ENCODE measurements at places on chromosomes 7 and 10.

GRCh38 chr7:6273917-6274630, 1.6 kb upstream of the CYTH3 start:
- H3K27ac ChIP-seq: no peak overlapping the region
- no peak for DNase-seq
- H3K27me3 ChIP-seq: peaks cover 10% of the 10 kb centered on the region
- peaks cover 14% of the 10 kb centered on the region for H3K4me1 ChIP-seq
- no peaks in the 10 kb centered on the region for H3K36me3 ChIP-seq
- no peak overlapping the region for H3K4me3 ChIP-seq

DNA sequence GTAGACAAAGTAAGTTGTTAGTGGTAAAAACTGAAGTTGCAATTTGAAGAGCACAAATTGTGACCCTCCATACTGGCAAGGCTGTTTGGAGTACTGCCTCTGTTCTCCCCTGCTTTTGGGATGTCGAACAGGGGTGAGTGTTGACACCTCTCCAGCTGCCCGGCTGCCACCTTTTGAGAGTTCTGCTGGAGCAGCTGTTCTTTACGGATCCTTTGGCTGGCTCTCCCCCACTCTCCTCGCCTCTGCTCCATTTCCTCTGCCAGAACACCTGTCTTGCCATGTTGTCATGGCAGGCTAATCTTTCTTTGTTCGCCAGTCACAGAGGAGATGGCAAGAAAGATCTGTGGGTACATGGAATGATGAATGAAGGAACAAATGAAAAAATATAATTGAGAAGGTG, 34.9 kb downstream of the INSYN2A start:
- no peak for DNase-seq
- H3K27ac ChIP-seq: no peak overlapping the region
- H3K36me3 ChIP-seq: no peaks in the 10 kb centered on the region
- H3K27me3 ChIP-seq: no peaks in the 10 kb centered on the region

DNA sequence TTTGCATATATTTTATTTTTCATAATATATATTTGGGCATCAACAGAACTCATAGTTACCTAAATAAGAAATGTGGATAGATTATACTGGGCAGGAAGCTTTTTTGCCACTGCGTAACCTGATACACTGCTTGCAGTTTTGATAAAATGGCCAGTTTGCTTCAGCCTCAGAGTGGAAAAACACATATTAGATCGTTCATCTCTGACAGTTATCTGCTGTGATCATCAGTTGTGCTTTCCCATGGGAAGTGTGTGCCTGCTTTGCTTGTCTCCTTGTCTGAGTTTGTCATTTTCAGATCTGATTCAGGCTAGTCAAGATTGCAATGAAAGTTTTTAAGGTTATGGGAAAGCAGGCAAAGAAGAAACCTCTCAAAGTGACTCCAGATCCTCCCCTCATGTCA, 54.0 kb downstream of the ADAM12 start:
- no peak for DNase-seq
- H3K27ac ChIP-seq: no peak overlapping the region
- H3K4me1 ChIP-seq: no peaks in the 10 kb centered on the region
- peaks cover 3% of the 10 kb centered on the region for H3K27me3 ChIP-seq
- no peak overlapping the region for H3K4me3 ChIP-seq

GRCh38 chr10:79285315-79286197, 61.7 kb upstream of the PPIF start:
- no peak for DNase-seq
- no peaks in the 10 kb centered on the region for H3K27me3 ChIP-seq
- peak overlapping the region; percentile 59 for H3K27ac ChIP-seq
- peaks cover 63% of the 10 kb centered on the region for H3K4me1 ChIP-seq
- H3K36me3 ChIP-seq: peaks cover 5% of the 10 kb centered on the region

- no peak overlapping the region for H3K27ac ChIP-seq
- peaks cover 60% of the 10 kb centered on the region for H3K27me3 ChIP-seq
- H3K36me3 ChIP-seq: no peaks in the 10 kb centered on the region
- H3K4me1 ChIP-seq: no peaks in the 10 kb centered on the region
- no peak overlapping the region for H3K4me3 ChIP-seq
- no peak for DNase-seq
Observed at GRCh38 chr10:10477844-10478243, 539.8 kb upstream of the CELF2 start.

DNA sequence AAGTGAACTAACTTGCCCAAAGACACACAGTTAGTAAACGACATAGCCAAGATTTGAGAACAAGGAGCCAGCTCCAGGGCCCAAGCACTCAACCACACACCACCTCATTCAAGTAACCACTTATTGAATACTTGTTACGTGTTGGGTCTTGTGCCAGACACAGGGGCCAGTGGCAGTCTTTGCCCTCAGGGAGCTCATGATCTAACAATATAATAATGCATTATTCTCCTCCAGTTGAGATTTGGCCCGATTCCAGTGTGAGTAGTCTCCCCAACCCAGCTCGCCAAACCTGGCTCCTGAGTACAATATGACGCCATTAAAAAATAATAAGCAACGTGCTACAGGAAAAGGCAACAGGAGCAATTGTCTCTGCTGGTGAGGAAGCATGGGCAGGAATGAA, 14.4 kb upstream of the STK17A start:
- DNase-seq: no peak
- H3K27me3 ChIP-seq: peaks cover under 1% of the 10 kb centered on the region
- peaks cover 4% of the 10 kb centered on the region for H3K4me1 ChIP-seq
- H3K36me3 ChIP-seq: no peaks in the 10 kb centered on the region
- H3K27ac ChIP-seq: no peak overlapping the region

DNA sequence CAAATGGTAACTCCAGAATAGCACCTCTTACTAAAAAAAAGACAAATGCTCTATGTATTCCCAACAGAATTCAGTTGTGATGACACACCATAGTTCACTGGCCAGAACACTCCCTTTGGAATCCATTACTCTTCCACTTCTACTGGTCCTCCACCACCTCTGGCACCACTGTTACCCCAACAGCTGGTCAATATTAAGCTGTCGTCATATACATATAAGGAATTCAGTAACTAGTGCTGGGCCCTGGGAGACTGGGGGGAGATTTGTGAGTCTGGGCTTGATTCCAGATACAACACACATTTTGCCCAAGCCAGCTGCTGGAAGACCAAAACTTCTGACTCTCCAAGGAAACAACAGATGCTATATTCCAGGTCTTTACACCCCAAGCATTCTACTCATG, 26.0 kb upstream of the ITGA8 start:
- no peak for DNase-seq
- no peak overlapping the region for H3K4me3 ChIP-seq
- H3K36me3 ChIP-seq: no peaks in the 10 kb centered on the region
- peaks cover 28% of the 10 kb centered on the region for H3K27me3 ChIP-seq
- no peak overlapping the region for H3K27ac ChIP-seq

DNA sequence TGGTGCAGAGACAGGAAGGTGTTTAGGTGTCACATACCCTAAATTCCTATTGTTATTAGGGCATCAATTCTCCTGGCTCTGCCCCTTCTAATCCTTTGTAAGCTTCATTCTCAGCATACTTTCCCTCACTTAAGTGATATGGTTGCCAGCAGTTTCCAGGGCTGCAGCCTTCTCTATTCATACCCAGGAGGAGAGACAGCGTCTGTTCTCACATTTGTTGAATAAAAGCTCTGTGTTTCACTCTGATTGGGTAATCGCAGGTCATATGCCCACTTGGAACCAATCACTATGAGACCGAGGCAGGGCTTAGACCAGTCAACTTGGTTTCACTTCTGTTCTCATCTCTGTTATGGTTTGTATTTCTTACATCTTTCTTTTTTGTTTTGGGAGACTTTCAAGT, 109.6 kb upstream of the MTPN start:
- no peaks in the 10 kb centered on the region for H3K4me1 ChIP-seq
- no peak for DNase-seq
- H3K27me3 ChIP-seq: no peaks in the 10 kb centered on the region

GRCh38 chr10:24213881-24214280, 4.9 kb downstream of the KIAA1217 start:
- H3K27ac ChIP-seq: no peak overlapping the region
- no peak overlapping the region for H3K4me3 ChIP-seq
- peaks cover 8% of the 10 kb centered on the region for H3K4me1 ChIP-seq

DNA sequence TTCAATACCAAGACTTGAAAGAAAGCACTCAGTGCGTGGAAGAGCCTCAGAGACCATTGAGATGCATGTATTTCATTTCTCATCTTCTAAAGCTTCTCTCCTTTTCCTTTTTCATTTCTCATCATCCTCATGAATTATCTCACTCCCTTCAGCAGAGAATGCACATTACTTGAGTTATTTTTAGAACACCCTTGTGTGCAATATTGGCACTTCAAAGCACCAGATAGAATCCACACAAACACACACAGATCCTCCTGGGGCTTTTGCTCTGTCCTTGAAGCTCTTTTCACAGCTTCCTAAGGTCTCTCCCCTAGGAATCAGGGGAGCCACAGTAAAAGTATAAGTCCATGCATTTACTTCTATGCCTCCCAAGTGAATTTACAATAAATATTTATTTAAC, 18.3 kb downstream of the DGKI start:
- H3K4me1 ChIP-seq: no peaks in the 10 kb centered on the region
- H3K27me3 ChIP-seq: peaks cover 16% of the 10 kb centered on the region
- H3K4me3 ChIP-seq: no peak overlapping the region
- no peak for DNase-seq

GRCh38 chr7:104327534-104327933, 869 bp upstream of the LHFPL3 start:
- H3K27me3 ChIP-seq: peaks cover 44% of the 10 kb centered on the region
- no peak for DNase-seq
- H3K4me3 ChIP-seq: no peak overlapping the region
- peaks cover 6% of the 10 kb centered on the region for H3K36me3 ChIP-seq
- H3K4me1 ChIP-seq: peaks cover 13% of the 10 kb centered on the region
- no peak overlapping the region for H3K27ac ChIP-seq

- no peak overlapping the region for H3K27ac ChIP-seq
- peaks cover 8% of the 10 kb centered on the region for H3K4me1 ChIP-seq
- no peaks in the 10 kb centered on the region for H3K27me3 ChIP-seq
- no peak for DNase-seq
Observed at GRCh38 chr10:113357681-113358300, 195.1 kb upstream of the HABP2 start.

- H3K4me1 ChIP-seq: peaks cover 6% of the 10 kb centered on the region
- no peaks in the 10 kb centered on the region for H3K27me3 ChIP-seq
- H3K36me3 ChIP-seq: peaks cover 5% of the 10 kb centered on the region
- peak overlapping the region; percentile 27 for H3K27ac ChIP-seq
- H3K4me3 ChIP-seq: no peak overlapping the region
- no peak for DNase-seq
Observed at GRCh38 chr10:45625879-45626278, 46.7 kb downstream of the ZFAND4 start.

GRCh38 chr7:83562289-83562688, 86.7 kb downstream of the SEMA3E start:
- H3K36me3 ChIP-seq: no peaks in the 10 kb centered on the region
- H3K4me3 ChIP-seq: no peak overlapping the region
- no peaks in the 10 kb centered on the region for H3K27me3 ChIP-seq
- no peaks in the 10 kb centered on the region for H3K4me1 ChIP-seq
- no peak overlapping the region for H3K27ac ChIP-seq

DNA sequence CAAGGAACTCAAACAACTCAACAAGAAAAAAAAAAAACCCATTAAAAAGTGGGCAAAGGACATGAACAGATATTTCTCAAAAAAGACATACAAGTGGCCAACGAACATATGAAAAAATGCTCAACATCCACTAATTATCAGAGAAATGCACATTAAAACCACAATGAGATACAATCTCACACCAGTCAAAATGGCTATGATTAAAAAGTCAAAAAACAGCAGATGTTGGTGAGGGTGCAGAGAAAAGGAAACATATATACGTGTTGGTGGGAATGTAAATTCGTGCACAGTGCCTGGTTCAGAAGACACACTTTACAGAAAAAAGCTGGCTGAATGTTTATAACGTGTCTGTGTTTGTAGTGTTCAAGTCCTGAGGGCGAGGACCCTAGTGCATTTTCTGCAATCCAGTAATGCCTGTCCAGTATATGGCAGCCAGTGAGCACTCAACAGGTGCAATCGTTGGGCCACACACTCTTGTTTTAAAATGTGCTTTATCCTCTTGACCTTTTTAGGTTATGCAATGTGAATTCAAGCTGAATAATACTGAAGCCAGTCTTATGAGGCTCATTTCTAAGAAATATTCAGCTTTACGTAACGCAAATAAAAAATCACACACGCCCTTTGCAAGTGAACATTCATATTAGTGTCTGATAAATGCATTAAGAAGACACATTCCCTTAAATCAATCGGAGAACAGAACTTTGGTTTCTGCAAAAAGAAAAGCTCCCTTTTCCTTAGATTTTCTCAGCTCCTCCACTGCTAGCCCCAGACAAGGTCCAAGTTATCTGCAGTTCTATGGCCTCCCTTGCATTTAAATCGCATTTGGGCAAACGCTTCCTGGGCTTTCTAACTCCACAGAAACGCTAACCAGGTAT, 813 bp upstream of the MTURN start:
- peak overlapping the region; percentile 80 for H3K27ac ChIP-seq
- H3K4me3 ChIP-seq: peak overlapping the region; percentile 90
- peaks cover 11% of the 10 kb centered on the region for H3K4me1 ChIP-seq
- peaks cover 2% of the 10 kb centered on the region for H3K27me3 ChIP-seq
- H3K36me3 ChIP-seq: peaks cover 3% of the 10 kb centered on the region
- no peak for DNase-seq

- no peak overlapping the region for H3K4me3 ChIP-seq
- peaks cover 45% of the 10 kb centered on the region for H3K27me3 ChIP-seq
- H3K27ac ChIP-seq: no peak overlapping the region
- DNase-seq: no peak
- no peaks in the 10 kb centered on the region for H3K4me1 ChIP-seq
Observed at GRCh38 chr10:91743465-91743864, 54.8 kb upstream of the TNKS2 start.

GRCh38 chr7:121797657-121798452, 75.1 kb upstream of the PTPRZ1 start:
- no peak overlapping the region for H3K27ac ChIP-seq
- H3K4me3 ChIP-seq: no peak overlapping the region
- no peaks in the 10 kb centered on the region for H3K27me3 ChIP-seq
- no peaks in the 10 kb centered on the region for H3K36me3 ChIP-seq

GRCh38 chr10:37403776-37404175, 278.4 kb downstream of the ANKRD30A start:
- no peaks in the 10 kb centered on the region for H3K4me1 ChIP-seq
- no peak for DNase-seq
- no peak overlapping the region for H3K4me3 ChIP-seq
- no peaks in the 10 kb centered on the region for H3K27me3 ChIP-seq
- H3K36me3 ChIP-seq: no peaks in the 10 kb centered on the region

GRCh38 chr10:27241010-27241651, 534 bp upstream of the ACBD5 start:
- no peaks in the 10 kb centered on the region for H3K27me3 ChIP-seq
- H3K36me3 ChIP-seq: peaks cover 1% of the 10 kb centered on the region
- peak overlapping the region; percentile 99 for H3K4me3 ChIP-seq
- peak overlapping the region; percentile 99 for H3K27ac ChIP-seq
